ENCODE measurements at places on chromosomes 16 and 17.

DNA sequence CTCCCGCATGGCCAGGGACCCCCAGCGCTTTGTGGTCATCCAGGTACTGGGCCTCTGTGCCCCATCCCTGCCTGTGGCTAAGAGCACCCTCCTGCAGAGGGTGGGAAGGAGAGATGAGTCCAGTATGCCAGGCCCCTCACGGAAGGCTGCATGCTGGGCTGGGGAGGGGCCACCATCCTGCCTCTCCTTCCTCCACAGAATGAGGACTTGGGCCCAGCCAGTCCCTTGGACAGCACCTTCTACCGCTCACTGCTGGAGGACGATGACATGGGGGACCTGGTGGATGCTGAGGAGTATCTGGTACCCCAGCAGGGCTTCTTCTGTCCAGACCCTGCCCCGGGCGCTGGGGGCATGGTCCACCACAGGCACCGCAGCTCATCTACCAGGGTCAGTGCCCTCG lies 3.7 kb downstream of the MIEN1 start:
- DNase-seq = no peak

DNA sequence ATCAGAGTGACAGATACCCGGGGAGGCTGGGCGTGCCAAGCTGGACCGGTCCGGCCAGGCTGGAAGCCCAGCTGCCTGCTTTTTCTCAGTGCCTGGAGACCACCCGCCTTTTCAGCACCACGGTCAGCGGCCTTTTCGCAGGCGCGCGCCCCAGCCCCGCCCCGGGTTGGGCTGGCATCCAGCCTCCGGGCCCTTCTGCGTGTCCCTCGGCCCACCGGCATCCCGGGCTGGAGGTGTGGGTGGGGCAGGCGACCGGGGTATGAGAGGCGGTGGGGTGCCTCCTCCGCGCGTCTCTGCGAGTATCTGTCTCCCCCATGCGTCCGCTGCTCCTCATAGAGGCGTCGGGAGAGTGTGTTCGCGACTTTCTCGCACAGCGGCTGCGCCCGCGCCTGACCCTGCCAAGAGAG lies 102.5 kb downstream of the MRM1 start:
- peak; percentile 34 for DNase-seq

- DNase-seq = no peak
These were observed 236.4 kb upstream of the AXIN2 start for GRCh38 chr17:65797809-65798208.

GRCh38 chr17:63946440-63947363 lies 14.6 kb upstream of the CD79B start:
- DNase-seq = no peak

GRCh38 chr17:8256691-8257090 lies 7.6 kb downstream of the PFAS start:
- DNase-seq = no peak

- DNase-seq = peak; percentile 76
These were observed 471.6 kb downstream of the SOX9 start for GRCh38 chr17:72592242-72592966.

GRCh38 chr16:29112755-29113347 lies 128.0 kb downstream of the LAT start:
- no peak for DNase-seq

DNA sequence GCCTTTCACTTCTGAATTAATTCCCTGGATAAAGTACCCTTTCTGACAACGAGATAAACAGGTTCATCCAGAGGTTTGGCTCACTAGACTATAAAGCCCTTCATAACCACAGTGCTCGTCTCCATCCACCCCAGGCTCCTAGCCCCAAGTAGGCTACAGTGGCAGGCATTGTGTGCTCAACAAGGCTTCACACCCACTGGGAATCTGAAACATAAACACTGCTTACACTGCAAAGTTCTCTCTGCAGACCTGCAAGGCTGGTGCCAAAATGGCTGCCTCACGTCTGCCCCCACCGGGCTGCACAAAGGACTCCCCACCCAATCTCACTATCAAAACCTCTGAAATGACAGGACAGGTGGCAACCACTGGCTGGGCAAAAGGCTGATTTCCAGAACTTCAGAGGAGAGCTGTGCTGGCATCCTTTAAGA lies 5.1 kb upstream of the HLF start:
- DNase-seq = no peak

DNA sequence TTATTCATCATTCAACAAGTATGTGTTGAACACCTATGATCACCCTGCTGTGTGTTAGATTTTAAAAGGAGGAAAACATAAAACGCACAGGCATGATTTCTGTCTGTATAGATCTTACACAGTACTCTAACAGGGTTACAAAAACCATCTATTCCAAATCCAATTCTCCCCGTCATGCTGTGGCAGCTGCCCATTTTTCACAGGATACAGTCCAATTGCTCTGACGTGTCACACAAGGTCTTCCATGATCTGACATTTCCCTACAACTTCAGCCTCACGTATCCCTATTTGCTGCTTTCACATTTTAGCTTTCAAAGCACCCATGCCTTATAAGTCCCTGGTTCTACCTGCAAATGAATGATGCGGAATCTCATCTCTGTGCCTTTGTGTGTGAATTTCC lies 67.0 kb upstream of the CNTNAP4 start:
- no peak for DNase-seq

GRCh38 chr16:55571191-55571897 lies 4.9 kb downstream of the CAPNS2 start:
- DNase-seq = no peak

- DNase-seq = no peak
These were observed 67.1 kb downstream of the RMI2 start for GRCh38 chr16:11412175-11412904.

DNA sequence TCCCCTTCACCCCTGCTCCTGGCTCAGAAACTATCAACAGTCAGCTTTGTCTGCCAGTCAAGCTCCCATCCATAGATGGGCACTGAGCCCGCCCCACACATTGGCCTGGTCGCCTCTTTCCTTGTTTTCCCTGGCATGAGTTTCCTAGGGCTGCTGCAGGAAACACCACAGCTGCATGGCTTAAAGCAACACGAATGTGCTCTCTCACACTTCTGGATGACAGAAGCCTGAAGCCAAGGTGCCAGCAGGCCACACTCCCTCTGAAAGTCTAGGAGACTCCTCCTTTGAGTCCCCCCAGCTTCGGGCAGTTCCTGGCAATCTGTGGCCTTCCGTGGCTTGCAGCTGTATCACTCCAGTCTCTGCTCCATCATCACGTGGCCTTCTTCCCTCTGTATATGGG lies 69.9 kb downstream of the TBC1D16 start:
- no peak for DNase-seq

- DNase-seq = peak; percentile 96
These were observed 3.9 kb upstream of the C17orf99 start for GRCh38 chr17:78142119-78142861.

GRCh38 chr17:15298176-15298575 lies 33.0 kb upstream of the PMP22 start:
- DNase-seq = peak; percentile 33

GRCh38 chr16:89956505-89957215 lies 8.1 kb downstream of the DEF8 start:
- no peak for DNase-seq

DNA sequence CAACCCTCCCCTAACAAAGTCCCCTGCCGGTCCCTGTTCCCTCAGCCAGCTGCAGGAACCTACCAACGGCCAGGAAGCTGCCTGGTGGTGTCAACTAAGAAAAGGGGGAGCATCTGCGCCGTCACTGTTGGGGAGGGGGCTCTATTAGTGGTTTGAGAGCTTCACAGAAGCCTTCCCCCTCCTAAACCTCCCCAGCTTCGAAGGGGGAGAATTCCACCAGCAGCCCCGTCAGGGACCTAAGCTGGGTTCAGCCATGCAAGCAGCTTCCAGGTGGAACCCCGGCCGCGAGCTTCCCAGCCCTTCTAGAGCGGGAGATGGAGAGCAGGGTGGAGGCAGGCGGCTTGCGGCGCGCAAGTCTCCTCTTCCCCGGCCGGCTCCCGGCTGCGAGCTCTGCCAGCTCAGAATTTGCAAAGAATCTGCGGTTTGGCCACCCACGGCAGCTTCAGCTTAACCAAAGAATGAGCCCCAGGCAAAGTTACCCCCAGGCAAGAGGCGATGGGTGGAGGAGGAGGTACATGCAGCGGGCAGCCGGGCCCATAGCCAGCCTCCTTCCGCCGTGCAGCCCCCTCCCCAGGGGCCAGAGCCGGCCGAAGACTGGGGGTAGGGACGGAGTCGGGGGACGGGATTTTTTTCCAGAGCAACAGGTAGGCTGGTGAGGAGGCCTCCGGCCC lies 33.7 kb downstream of the DDX19A start:
- DNase-seq = peak; percentile 66

DNA sequence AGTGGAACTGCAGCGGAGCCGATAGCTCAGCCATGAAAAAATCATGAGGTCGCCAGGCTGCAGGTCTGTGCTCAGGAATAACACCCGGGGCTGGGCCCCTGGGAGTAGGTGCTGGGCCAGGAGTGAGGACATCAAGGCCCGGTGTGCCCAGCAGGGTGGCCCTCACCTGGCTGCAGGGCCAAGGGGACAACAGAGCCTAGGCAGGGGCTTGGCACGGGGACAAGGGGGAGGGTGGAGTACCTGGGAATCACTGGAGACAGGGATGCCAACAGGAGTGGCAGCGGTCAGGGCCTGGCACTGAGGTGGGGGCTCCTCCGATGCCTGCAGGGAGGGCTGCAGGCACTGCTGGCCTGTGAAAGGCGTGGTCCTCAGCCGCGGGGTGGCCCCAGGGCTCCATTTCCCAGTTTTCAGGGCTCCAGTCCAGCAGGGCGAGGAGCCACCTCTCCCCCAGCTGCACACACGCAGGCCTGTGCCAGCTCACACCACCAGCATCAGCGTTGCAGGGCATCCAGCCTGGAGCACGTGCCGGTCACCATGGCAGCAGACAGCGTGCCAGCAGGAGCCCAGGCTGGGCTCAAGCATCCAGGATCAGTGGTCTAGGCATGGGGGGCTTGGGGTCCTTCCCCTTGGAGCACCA lies 4.7 kb upstream of the FSCN2 start:
- DNase-seq = no peak

- peak; percentile 19 for DNase-seq
These were observed 14.0 kb upstream of the ELAC2 start for GRCh38 chr17:13031718-13032350.

DNA sequence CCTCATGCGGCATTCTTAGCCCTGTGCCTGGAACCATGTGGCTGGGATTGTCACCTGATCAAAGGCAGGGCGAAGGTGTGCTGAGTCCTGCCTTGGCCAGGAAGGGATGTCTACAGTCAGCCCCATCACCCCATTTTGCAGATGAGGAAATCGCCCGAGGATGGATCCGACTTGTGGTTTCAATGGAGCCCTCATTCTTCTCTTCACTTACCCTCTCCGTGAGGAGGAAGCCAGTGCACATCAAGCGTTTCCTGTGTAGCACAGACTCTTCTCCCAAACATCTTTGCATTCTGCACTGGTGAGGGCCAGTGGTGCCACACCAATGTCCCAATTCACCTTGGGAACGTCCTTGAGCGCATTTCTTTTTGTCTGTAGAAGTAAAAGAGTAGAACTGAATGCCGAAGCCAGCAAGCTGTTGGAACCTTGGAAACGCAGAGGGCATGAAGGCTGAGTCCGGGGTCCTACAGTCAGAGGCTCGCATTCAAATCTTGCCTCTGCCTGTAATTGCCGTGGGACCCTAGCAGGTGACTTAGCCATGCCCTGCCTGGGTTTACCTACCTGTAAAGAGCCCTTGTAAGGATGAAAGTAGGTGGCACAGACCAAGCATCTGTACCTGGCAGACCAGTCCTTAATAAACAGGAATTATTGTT lies 85.4 kb downstream of the IRF8 start:
- no peak for DNase-seq

DNA sequence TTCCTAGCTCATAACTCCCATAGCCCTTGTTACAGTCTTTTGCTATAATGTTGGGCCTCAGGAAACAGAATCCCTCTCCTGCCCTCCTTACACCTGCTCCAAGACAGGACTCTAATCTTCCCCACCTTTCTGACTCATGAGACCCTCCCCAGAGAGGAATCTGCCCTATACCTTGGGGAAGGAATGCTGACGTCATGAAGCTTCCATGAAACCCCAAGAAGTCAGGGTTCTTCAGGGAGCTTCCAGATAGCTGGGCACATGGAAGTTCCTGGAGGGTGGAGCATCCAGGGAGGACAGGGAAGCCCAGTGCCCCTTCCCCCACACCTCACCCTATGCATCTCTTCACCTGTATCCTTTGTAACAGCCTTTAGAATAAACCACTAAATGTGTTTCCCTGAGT lies 285.7 kb downstream of the SOX9 start:
- no peak for DNase-seq

DNA sequence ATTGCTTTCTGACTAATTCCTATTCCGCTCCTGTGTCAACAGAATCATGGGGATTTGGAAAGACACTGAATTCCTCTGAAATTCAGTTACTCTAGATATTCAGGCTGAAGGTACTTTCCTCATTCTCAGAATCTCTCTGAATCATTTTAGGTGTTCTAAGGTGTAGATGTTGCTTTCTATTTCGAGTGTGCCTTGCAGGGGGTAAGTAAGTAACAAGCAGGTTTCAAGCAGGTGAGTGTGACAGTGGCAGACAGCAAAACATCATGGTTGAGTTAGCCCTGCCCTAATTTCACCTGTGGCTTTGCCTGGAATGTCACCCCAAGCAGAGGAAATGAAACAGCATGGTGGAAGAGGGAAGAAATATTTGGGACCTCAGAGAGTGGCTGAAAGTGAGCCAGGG lies 75.1 kb downstream of the SHISA9 start:
- DNase-seq = no peak

- DNase-seq = no peak
These were observed 1.3 kb downstream of the ARL5C start for GRCh38 chr17:39164675-39165143.

GRCh38 chr17:30519166-30519565 lies 42.0 kb downstream of the GOSR1 start:
- no peak for DNase-seq

GRCh38 chr16:88378836-88379693 lies 3.7 kb upstream of the ZNF469 start:
- DNase-seq = no peak

GRCh38 chr17:51154176-51154575 lies 817 bp downstream of the NME1 start:
- no peak for DNase-seq

- DNase-seq = no peak
These were observed 43.4 kb downstream of the IRX6 start for GRCh38 chr16:55367301-55367811.

GRCh38 chr17:78300962-78301820 lies 58.7 kb downstream of the SOCS3 start:
- DNase-seq = no peak

- no peak for DNase-seq
These were observed 7.4 kb downstream of the MEFV start for GRCh38 chr16:3249020-3249419.

GRCh38 chr16:6690741-6691140 lies 641.9 kb upstream of the RBFOX1 start:
- no peak for DNase-seq

DNA sequence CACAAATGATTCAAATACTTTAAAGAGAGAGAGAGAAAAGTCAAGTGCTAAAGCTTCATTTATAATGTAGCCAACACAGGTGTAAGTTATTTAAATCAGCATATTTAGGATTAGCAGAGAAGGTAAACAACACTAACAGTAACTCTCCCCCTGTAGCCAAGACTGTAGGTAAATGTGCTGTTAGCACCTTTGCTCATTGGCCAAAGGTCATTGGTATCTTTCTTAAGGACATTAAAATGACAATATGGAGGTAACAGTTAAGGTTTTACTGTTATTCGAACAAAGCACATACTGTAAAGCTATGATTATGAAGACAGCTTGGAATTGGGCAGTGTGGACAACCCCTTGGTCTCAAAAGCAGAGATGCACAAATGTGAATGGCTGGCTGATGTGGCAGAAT lies 28.7 kb downstream of the LITAFD start:
- no peak for DNase-seq

- no peak for DNase-seq
These were observed 93.4 kb upstream of the GSE1 start for GRCh38 chr16:85519540-85520231.

Data from Caki2 (cell line).